ENCODE measurements at places on chromosomes 3 and 15.

DNA sequence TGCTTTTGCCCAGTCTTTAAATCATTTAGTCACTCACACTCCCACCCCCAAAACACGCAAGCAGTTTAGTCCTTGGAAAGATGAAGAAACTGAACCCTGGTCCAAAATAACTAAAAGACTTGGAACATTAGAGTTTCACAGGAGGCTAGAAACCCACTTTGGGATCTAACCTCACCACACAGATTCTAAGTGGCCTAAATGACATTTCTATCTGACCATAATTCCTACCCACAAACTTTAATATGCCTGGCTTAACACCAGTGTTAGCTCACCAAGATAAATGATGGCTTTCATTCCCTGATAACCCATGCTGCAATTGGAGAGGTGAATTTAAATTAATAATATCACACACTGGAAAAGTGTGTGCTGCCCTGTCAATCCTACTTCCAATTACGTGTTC is 295.3 kb upstream of the UBE2E2 start:
- DNase-seq = no peak

DNA sequence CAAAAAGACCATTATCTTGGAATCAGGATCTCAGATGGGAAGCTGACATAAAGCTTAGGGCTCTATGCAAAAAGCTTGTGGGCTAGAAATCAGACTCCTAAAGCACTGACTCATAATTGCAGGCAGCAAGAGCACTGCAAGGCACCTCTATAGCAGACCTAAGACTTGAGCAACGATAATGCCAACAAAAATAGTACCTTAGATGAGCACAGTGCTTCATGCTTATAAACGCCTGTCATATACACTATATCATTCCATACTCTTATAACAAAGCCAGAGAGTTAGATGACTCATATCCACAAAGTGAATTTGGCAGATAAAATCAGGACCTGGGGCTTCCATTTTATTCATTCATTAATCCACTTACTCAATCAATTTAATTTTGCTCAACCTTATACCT is 560.8 kb downstream of the MCTP2 start:
- DNase-seq = no peak

DNA sequence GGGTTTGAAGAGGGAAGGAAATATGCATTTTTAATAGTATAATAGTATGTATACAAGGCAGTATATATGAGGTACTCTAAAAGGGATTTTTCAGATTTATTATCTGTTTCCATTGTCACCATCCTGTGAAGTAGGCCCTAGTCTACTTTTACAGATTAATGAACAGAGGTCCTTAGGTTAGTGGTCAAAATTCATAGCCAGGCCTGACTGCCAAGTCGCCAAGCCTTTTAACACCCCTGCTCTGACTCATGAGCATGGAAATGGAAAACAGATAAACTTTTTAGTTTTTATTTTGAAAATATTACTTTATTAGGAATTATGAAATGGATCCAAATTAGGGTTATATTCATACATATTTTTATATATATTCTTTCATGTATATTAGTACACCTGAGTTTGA is 146.9 kb downstream of the BBX start:
- no peak for DNase-seq

DNA sequence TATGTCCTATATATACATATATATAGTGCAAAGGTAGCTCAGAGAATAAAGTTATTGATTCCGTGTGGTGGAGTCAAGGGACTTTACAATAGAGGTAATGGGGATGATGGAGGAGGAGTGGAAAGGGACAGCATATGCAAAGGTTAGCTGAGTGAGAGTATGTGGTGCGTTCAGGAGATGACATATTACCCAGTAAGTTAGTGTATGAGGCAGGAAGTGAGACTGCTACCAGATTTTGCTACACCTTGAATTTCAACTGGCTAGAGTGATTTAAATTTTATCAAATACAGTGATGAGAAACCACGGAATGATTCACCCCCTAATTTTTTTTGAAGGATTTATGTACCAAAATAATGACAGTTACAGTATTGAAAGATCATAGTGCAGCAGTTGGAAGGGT is 2.8 kb downstream of the ACTL6A start:
- no peak for DNase-seq

- no peak for DNase-seq
Observed at GRCh38 chr15:101240358-101240757, 11.5 kb downstream of the CHSY1 start.

- DNase-seq = no peak
Observed at GRCh38 chr3:157102098-157102497, 57.8 kb downstream of the CCNL1 start.

- no peak for DNase-seq
Observed at GRCh38 chr15:25738171-25738965, 124.8 kb downstream of the ATP10A start.

- DNase-seq = no peak
Observed at GRCh38 chr15:62187910-62188309, 22.8 kb upstream of the C2CD4B start.

DNA sequence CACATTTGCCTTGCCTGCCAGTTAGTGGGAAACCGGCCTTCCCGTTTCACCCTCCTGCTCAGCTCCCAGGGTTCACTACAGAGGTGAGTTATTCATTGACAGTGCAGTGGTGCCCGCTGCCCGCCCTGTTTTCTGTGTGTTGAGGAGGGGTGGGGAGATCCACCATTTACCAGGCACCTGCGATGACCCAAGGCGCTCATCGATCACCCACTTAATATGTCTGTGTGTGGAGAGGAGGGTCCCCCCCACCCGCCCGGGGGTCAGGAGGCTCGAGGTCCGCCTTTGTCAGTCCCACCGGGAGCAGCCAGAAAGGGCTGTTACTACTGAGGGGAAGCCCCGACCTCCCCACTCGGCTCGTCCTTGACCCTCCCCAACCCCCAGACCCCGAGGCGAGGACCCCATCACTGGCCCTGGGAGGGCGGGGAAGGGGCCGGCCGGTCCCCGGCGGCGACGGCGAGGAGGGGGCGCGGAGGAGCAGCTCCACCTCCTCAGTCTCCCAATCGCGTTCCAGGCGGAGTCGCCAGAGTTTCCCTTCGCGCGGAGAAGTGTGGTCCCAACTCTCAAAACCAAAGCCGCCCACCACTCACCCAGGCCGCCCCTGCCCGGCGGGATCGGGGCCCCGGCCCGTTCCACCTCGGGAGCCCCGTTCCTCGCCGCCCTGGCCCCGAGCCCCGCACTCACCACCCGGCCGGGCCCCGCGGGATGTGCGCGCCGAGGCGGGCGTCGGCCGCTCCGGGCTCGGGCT is 1.1 kb downstream of the PLXNB1 start:
- DNase-seq = peak; percentile 81

DNA sequence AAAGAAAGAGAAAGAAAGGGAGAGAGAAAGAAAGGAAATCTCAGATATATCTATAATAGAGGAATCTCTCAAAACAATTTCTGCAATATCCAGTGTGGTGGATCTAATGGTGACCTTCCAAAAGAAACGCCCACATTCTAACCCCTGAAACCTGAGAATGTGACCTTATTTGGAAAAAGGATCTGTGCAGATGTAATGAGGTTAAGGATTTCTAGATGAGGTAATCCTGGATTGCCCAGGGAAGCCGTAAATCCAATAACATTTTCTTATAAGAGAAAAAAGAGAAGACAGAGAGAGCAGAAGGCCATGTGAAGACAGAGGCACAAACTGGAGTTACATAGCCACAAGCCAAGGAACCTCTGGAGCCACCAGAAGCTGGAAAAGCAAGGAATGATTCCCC is 307.6 kb downstream of the ZBTB20 start:
- no peak for DNase-seq

GRCh38 chr3:186920301-186920700 is 10.0 kb upstream of the ST6GAL1 start:
- DNase-seq = no peak

- no peak for DNase-seq
Observed at GRCh38 chr15:67023517-67024313, 41.7 kb upstream of the SMAD3 start.

GRCh38 chr15:49627407-49627877 is 6.6 kb downstream of the DTWD1 start:
- DNase-seq = peak; percentile 88

- no peak for DNase-seq
Observed at GRCh38 chr3:197371591-197372046, 73.2 kb upstream of the DLG1 start.

- DNase-seq = no peak
Observed at GRCh38 chr3:54703923-54704322, 223.9 kb downstream of the LRTM1 start.

GRCh38 chr3:72009851-72010443 is 225.0 kb upstream of the PROK2 start:
- DNase-seq = no peak

DNA sequence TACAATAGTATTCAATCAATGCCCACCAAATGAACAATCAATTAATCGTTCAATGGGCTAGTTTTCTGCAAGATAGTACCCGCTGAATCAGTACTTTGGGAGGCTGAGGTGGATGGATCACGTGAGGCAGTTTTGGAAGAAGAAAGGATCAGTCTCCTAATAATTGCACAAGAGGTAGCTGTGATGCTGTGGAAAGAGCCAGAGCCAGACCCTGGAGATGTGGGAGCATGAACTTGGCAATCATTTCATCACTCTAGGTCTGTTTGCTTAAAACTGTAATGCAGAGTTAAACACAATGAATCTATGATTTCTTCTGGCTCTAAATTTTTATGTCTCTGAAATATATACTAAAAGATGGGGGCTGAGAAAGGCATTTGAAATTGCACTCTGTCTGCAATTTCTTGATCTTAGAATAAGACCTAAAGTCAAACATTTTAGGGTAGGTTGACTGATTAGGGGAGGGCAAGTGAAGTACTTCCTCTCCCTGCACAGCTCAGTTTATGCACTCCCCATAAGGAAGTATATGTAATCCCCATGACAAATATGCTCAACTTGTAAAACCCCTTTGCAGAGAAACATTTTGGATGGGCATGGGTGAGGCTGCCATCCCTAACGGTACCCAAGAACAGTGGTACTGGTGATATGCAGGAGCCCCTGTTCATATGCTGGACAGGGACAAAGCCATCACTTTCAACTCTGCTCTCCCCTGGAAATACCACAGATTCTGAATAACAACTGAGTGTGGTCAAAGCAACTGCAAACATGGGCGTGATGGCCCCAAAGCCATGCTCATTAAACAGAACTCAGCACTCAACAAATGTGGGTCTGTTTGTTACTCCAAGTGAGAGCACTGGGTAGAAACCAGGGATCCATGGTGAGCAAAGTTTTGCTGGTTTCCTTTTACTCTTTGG is 28.6 kb upstream of the SPATA12 start:
- DNase-seq = no peak

DNA sequence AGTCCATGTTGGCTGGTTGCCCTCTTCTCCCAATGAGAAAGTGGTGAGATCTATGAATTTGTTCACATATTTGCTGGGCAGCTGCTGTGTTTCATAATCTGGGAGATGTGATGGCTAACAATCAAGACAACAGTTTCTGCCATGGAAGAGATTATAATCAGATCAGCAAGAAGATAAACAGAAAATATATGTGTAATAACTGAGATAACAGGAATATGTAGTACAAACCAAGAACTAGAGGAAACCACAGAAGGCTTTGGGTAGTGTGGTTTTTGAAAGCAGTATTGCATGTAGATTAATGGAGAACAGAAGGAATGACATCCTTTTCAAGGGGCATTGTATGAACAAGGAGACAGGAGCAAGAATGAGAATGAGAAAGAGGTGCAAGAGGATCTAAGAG is 12.2 kb upstream of the CSTA start:
- DNase-seq = no peak

GRCh38 chr3:151548195-151548594 is 87.3 kb upstream of the IGSF10 start:
- no peak for DNase-seq

DNA sequence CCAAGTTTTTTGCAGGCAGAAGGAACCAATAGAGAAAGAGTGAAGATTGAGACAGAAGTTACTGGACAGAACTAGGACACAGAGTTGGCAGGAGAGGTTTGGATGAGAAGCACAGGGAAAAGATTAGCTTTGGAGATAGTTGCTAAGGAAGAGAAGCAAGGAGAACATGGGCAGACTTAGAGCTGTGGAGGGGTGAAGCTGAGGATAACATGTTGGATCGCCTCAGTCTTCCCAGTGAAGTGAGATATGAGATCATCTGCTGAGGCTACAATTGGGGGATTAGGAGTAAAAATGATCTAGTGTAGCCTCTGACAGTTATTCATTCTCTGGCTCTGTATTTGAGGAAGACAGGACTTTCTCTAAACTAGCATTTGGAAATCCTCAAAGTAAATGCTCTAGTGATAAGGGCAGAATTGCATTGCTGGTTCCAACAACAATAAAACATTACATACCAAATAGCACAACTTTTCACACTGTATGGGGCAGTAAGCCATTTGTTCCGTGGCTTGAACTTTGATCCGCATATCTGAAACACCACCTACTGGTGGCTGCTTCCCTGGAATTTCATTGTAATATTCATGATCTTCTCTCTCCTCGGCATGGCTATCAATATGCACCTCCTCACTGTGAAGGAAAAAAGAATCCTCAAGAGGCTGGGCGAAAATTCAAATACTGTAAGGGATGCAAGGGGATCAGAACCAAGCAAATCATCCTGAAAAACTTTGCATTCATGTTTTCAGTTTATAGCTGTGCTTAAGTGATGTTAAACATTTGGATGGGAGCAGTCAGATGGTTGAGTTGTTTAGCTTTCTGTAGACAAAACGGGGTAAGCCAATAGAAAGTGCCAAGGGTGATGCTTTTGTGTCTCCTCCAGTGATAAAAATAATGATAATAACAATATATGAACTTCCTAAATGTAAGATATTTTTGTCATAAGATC is 22.2 kb upstream of the EID1 start:
- DNase-seq = peak; percentile 55

- peak; percentile 49 for DNase-seq
Observed at GRCh38 chr3:172449466-172450149, 1.4 kb upstream of the GHSR start.

- DNase-seq = no peak
Observed at GRCh38 chr3:123161167-123161566, 40.6 kb upstream of the SEC22A start.

DNA sequence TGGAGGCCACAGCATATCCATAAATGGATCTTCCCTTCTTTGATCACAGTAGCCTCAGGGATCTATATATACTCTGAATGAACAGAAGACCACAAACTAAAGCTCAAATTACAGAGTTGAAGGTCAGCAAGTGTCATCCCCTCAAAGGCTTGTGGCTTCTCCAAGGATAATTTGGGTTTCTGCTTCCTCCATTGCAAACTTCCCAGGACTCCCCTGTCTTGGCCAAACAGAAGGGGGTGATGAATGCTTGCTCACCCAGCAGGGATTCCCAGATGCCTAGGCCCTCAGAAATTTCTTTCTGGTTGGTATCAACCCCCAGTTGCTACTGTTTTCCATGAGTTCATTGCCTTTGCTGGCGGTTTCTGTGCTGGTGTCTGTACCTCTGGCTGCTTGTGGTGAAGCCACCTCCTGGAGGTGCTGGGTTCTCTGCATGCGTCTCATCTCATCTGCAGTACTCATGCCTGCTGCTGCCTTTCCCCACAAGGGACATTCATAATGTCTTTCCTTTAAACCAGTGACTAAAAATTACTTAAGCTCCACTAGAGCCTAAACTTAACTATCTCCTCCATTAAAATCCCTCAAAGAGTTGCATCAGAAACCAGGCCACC is 17.7 kb downstream of the ENTPD3 start:
- DNase-seq = no peak

DNA sequence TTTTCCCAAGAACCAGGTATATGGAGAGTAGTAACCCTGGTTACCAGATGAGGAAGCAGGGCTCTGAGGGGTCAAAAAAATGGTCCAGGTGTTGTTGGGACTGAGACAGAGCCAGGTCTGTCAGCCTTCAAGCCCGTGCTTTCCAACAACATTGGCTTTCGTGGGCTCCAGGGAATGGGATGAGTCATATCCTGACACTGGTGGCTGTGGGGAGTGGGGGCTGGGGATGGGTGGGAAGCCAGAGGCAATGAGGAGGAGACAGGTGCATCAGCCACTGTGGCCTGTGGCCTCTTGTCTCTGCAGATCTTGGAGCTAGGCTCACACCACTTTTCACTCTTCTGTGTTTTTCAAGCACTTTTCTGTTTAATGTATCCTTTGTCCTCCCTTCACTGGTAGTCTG is 38.2 kb downstream of the CORO2B start:
- peak; percentile 17 for DNase-seq

All from ACHN (cell line).